ENCODE measurements at places on chromosomes 5 and 9.

- DNase-seq, result no peak
These were observed at the start of gene TRIM52 for GRCh38 chr5:181260720-181261319. Gene TRIM52, minus strand, starts transcription at chr5:181261143. Its CDS starts 330 bp downstream, at chr5:181260813.

GRCh38 chr5:124773315-124774311 lies 27.2 kb upstream of the ZNF608 start:
- DNase-seq, result no peak

- DNase-seq, result no peak
These were observed 192.3 kb downstream of the DEPDC1B start for GRCh38 chr5:60507687-60508086.

DNA sequence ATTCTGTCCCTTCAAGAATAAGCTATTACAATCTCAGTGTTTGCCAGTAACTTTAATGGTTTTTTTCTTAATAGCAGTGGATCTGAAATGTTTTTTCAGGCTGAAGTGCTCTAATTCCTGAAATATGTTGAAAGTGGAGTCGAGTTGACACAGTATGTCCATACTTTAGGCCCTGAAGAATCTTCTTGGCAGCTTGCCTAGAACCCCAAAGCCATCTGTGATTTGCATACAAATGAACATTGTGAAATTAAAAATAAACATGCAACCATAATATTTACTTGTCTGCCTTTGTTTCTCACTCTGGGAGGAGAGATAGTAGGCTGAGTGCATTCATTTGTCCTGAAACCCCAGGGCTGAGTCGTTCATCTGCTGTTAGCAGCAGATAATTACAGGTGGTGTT lies 152.7 kb downstream of the ADCY2 start:
- DNase-seq, result no peak

DNA sequence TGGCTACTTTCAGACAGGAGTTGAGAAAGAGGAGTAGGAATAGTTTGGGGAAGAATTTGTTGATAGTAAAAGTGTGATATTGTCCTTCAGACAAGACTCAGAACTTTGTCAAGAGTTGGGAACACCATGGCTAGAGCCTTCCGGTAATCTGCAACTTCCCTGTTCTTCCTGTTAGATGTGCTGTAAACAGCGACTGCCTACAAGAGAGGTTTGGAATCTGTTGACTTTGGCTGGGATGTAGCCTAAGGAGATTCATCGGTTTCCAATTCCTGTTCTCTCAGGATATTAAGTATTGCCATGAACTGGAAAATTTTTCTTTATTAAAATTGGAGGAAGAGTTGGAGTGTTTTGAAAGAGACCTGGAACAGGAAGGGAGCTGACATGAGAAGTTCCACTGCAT lies 43.9 kb downstream of the ARHGAP26 start:
- DNase-seq, result no peak
